Upper lobe of left lung (tissue), 6 donors: ENCODE measurements at places on chromosomes 11 and 22. TPM values are rescaled to one million over a fixed set of nuclear protein-coding genes. Genes with fewer than 3 reads are reported as not detected.

GRCh38 chr11:77129069-77129841, 1.2 kb downstream of the MYO7A start:
- DNase-seq, result no peak

Gene IGLL1
- not detected for total RNA-seq

GRCh38 chr11:119854521-119854920, 125.5 kb upstream of the NECTIN1 start:
- DNase-seq, result no peak

- DNase-seq, result peak; percentile 83
Measured at GRCh38 chr11:45285930-45286632, at the start of gene SYT13. SYT13 (minus strand) TSS chr11:45286341; CDS start chr11:45286207, 134 bp downstream.

GRCh38 chr11:111814557-111815320, 48.5 kb upstream of the PPP2R1B start:
- no peak for DNase-seq

- DNase-seq, result peak; percentile 59
Measured at GRCh38 chr11:76236092-76236999, 30.0 kb upstream of the WNT11 start.

Gene ZNF202
- total RNA-seq, result 1.00 TPM

Gene TSSK2
- not detected for total RNA-seq

DNA sequence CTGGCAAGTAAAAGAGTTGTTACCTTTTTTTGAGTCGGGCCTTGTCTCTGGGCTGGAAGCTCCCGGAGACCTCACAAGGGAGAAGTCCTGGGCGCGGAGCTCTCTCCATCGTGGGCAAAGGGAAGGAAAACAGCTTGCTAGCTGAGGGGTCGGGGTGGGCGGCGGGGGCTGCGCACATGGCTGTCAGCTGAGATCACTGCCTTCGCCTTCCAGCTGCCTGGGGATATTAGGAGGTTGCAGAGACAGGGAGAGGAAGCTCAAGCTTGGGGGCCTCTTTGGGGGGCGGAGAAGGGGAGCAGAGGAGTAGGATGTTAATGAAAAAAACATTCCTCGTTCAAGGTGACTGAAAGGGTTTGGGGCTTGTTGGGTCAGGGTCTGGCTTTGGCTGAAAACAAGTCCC, 49.2 kb upstream of the ALX4 start:
- peak; percentile 47 for DNase-seq

GRCh38 chr11:120912504-120912903, 111.4 kb upstream of the TBCEL start:
- no peak for DNase-seq

- no peak for DNase-seq
Measured at GRCh38 chr22:36350751-36351594, 36.8 kb downstream of the MYH9 start.

Gene FGF3
- not detected for total RNA-seq

Gene RASL10A
- 1.2 TPM for total RNA-seq

- DNase-seq, result no peak
Measured at GRCh38 chr22:36897611-36898010, 15.8 kb upstream of the CSF2RB start.

Gene RCOR2
- not detected for total RNA-seq

DNA sequence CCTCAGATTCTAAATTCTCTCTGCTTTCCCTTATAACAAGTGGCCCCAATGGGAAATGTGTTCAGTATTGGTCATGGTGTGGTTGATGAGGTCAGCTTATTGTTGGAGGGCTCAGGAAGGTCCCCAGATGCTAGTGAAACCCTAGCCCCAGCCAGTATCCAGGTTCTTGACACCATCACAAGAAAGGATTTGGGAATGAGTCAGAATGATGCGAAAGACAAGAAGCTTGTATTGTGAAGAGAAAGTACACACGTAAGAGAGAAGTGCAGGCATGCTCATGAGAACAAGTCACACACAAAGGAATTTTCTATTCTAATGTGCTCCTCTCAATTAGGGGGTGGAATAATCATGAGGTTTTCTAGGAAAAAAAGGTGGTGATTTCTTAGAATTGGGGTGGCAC, 34.9 kb upstream of the TRPC6 start:
- no peak for DNase-seq

DNA sequence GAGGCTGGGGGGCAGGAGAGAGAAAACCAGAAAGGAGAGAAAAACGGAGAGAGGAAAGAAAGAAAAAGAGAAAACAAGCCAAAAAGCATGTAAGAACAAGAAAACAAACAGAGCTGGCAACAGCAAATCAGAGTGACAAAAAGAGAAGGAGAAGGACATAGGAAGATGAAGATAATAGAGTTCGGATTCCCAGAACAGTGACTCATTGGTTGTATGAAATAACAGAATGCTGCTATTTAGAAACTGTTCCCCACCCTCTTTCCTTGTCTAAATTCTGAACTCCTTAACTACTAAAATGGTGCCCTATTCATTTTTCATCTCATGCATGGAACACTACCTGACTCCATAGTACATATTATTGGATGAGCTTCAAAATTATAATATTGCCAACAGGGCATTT, 317.4 kb downstream of the C11orf87 start:
- no peak for DNase-seq

DNA sequence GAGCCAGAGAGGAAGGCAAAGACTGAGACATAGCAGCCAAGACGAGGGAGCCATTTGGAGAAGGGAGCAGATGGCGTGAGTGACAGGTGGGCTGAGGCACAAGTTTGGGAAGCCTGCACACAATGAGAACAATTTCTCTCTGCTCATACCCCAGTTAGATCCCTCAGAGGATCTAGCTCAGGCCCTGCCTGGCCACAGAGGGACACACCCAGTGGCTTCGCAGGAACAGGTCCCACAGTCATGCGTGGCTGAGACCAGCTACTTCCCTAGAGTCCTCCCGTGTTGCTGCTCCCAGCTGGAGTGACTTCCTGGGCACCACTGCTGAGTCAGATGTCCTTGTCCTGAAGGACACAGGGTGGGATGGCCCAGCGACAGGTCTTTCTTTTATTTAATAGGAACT, 33.4 kb upstream of the LYVE1 start:
- DNase-seq, result no peak

- no peak for DNase-seq
Measured at GRCh38 chr11:41307296-41308080, 152.0 kb downstream of the LRRC4C start.

DNA sequence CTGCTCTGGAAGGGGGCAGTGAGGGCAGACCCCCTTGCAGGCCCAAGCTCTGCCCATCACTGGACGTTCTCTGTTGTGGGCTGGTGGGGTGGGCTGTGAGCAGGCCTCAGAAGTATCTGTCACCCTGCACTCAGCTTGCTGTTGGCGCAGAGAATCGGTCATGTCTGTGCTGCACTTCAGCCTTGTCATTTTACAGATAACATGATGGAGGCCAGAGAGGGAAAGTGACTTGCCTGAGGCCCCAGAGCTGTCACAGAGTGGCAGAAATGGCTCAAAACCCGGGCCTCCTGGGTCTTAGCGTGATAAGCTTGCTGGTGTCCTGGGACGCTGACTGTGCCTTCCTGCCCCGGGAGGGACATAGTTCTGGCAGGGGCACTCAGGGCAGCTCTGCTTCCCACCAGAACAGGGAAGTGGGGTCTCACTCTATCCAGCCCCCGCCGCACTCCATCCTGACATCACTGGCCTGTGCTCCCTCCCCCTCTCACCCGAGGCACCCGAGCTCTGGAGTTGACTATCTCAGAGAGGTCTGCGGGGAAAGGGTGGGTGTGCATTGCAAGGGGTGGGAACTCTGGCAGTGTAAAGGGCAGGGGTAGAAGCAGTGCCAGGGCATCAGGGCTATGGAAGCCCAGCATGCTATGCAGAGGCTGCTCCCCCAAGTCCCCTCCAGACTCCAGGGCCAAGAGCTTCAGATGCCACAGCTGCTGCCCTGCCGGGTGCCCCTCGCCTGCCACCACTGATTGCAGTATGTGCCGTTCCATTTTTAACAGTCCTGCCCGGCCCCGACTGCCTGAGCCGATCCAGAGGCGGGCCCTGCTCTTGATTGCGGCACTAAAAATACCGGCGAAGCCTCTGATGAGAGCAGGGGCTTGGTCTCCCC, 50.4 kb upstream of the NECTIN1 start:
- no peak for DNase-seq

DNA sequence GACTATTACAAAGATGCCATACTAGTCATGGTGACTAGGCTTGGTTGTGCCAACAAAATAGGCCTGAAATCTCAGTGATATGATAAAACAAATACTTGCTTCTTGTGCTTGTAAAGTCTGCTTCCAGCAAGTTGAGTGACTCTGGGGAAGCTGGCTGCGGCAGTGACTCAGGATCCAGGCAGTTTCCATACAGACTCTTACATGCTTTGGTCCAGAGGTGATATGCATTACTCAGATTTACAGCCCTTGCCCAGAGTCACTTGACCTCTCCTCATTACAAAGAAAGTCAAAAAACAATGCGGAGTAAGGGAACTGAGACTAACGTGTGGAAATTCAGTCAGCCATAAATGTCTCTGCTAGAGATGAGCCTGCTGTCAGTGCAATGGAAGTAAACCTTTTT, 387.5 kb downstream of the KCNA4 start:
- DNase-seq, result no peak

DNA sequence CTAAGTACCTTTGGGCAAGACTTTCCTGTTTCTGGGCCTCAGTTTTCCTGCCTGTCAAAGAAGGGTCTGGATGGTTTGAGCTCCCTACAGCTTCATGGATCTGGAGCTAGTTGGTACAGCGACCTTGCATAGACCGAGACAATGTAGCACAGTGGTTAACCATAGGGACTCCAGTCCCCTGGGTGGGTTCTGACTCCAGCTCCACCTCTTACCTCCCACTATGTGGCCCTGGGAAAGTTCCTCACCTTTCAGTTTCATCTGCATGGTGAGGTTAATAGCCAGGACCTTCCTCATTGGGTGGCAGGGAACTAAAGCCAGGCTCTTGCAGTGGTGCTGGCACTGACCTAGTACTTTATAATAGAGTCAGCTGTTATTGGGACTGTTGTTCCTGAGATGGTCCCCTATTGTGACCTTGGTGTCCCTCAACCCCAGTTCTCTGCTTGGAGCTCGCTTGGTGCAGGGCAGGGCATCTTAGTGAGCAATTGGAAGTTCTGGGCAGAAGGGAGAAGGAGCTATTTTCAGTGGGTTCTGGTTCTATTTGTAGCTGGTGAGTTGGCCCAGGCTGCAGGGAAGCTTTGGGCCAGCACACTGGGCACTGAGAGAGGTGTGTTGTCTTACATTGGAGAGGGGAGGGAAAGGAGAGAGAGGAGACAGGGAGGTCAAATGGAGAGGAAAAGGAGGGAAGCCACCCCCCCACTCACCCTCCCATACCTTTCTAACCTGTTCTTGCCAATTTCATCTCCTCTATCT, 10.7 kb upstream of the MTMR3 start:
- DNase-seq, result no peak

Gene SCO2
- 1.7 TPM for total RNA-seq

- DNase-seq, result no peak
Measured at GRCh38 chr11:133966921-133967598, 10.3 kb upstream of the IGSF9B start.

DNA sequence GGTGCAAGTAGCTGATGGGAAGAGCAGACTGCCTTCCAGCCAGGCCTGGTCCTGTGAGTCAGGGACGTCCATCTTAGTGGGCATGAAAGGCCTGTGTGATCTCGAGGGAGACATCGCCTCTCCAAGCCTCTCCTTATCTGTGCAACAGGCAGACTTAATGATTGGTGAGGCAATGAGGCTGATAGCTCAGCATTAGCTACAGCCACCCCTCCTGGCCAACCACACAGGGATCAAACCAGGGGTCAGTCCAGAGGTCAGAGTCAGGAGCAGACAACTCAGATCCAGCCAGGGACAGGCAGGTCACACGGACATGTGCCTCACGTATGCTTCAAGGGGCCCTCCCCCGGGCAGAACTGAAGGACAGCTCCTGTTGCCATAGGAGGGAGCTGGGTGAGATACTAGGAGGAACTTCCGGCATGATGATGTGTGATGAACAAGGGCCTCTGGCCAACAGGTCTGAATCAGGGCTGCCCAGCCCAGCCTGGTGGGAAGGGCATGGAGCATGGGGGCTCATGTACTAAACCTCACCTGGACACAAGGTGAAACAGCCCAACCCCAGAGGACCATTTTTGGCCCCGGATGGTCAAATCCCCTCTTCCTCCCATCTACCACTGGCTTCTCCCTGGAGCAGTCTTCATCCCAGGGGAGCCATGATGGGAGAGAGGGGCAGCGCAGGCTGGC, 2.8 kb upstream of the APOC3 start:
- DNase-seq, result no peak

Gene CFL1
- total RNA-seq, result 811 TPM

Gene SMC1B
- not detected for total RNA-seq

Gene MRGPRX1
- total RNA-seq, result not detected

- DNase-seq, result no peak
Measured at GRCh38 chr11:104763930-104764709, 134.1 kb downstream of the CASP12 start.

Gene HSD17B12
- total RNA-seq, result 74.2 TPM

Gene OR52I1
- total RNA-seq, result not detected

Gene LARGE2
- total RNA-seq, result 10.6 TPM

DNA sequence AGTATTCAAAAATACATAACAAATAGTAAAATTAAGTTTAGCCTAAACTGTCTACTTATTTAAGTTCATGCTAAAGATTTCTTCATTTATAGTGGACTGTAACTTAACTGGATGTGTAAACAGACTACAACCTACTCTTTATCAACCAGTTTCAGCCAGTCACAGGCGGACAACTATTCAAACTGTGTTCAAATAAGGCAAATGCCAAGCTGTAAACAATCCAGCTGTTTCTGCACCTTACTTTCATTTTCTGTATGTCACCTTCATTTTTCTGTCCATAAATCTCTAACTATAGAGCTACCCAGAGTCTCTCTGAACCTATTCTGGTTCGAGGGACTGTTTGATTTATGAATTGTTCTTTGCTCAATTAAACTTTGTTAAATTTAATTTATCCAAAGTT, 992.8 kb downstream of the DLG2 start:
- DNase-seq, result no peak

DNA sequence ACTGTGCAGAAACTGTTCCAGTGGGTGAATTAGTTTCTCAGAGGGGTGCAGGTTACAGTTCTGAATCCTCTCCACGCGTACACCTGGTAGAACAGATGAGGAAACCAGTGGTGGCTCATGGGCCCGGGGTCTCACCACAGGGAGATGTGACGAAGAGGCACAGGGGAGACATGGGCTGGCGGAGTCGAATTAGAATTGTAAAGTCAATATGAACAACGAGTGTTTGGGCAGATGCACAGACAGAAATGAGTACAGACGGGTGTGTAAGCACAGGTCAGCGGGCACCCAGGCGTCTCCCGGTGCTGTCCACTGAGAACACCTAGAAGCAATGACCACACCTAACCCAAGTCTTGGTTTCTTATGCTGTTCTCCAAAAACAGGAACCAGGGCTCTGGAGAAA, 41.8 kb downstream of the GNB1L start:
- DNase-seq, result peak; percentile 9

DNA sequence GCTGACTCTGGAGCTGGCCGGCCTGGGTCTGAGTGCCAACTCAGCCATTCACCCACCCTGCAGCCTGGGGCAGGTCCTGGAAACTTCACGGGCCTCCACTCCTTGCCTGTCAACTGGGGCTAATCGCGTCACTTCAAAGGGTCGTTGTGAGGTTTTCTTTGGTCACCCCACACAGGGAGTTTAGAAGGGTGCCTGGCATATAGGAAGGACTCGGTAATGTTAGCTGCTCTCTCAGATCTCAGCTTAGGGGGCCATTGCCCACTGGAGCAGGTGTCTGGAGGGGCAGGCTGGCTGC, 7.3 kb downstream of the INCENP start:
- no peak for DNase-seq

Gene OR10G8
- not detected for total RNA-seq
